ENCODE measurements at places on chromosomes 1 and 21. TPM values are rescaled to one million over a fixed set of nuclear protein-coding genes. Genes with fewer than 3 reads are reported as not detected.

C4BPA gene
- not detected for total RNA-seq

PLEKHG5 gene
- total RNA-seq: 17.4 TPM

REN gene
- 0.12 TPM for total RNA-seq

MAP10 gene
- total RNA-seq: 3.3 TPM

CDK18 gene
- 4.6 TPM for total RNA-seq

SAMSN1 gene
- total RNA-seq: 0.07 TPM

KCNC4 gene
- 4.2 TPM for total RNA-seq

ERG gene
- total RNA-seq: 0.29 TPM

HPCAL4 gene
- 0.07 TPM for total RNA-seq

DNALI1 gene
- total RNA-seq: 3.5 TPM

TRIM67 gene
- total RNA-seq: not detected

CDC7 gene
- total RNA-seq: 12.4 TPM

DEPDC1 gene
- 41.2 TPM for total RNA-seq

POGK gene
- 32.5 TPM for total RNA-seq

GPR137B gene
- total RNA-seq: 14.8 TPM

CNIH3 gene
- 1.4 TPM for total RNA-seq

INAVA gene
- 84.0 TPM for total RNA-seq

HES3 gene
- not detected for total RNA-seq

CR2 gene
- total RNA-seq: 0.81 TPM

AMY1C gene
- not detected for total RNA-seq

NHLH1 gene
- not detected for total RNA-seq

ANGPTL3 gene
- not detected for total RNA-seq

TMEM51 gene
- 48.1 TPM for total RNA-seq

LCE1F gene
- not detected for total RNA-seq

FMN2 gene
- total RNA-seq: 0.43 TPM

NLRP3 gene
- total RNA-seq: 7.4 TPM

COL24A1 gene
- 0.07 TPM for total RNA-seq

HAO2 gene
- not detected for total RNA-seq

TAS1R1 gene
- total RNA-seq: not detected

All from epithelial cell of proximal tubule (primary cell).